CD4-positive, alpha-beta T cell treated with Interleukin-17A for 4 hours (primary cell): ENCODE measurements at places on chromosomes 2 and 18.

DNA sequence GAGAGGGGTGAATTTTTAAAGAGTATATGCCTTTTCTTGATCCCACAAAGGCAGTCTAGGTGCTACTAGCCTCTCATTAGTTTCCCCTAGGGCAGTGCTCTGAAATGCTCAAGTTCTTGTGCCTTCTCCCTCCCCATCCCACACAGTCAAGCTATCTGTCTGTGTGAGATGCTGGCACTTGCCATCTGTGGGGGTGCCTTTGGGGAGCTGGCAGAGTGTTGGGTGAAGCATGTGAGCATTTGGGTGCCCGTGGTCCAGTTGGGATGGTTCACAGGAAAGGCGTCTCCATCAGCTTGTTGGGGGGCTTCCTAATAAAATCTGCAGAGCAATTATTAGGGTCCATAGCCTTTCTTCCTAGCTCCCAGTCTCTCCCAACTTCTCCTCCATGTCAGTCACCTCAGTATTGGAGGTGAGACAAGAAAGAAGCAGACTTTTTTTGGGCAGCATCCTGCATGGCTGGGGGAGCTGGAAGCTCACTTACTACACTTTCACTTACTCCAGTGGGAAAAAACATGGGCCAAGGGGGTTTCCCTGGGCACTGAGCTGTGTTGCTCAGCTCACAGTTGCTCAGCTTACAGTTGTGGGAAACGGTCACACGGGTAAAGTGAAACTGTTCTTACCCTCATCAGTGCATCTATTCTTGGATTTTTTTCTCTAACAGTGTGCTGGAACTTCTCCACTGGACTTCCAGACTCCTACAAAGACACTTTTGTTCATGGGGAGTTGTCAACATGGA lies 29.3 kb downstream of the COLEC11 start:
- no peak for DNase-seq

GRCh38 chr2:226673314-226673723 lies 126.3 kb downstream of the IRS1 start:
- DNase-seq: no peak

DNA sequence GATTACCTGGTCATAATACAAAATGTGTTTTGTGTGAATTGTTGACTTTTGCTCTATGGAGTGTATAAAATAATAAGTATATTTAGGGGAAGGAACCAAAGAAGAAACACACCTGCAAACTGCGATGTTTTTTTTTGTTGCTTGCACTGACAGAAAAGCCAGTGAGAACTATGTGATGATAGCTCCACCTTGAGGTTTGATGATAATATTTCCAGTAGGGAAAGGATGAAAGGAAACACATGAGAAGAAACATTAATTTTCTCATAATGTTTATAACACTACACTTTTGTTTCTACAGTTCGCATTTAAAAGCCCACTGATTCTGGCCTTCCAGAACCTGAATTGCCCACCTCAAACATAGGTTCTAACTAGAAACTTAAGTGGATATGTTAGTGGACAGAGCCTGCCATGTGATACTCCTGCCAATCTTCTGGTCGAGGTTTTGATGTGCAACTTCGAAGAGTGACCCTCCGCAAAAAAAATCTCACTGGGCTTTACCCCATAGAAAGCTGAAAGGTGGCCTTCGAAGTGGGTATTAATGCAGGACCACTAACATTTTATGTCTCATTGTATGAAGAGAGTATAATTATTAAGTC lies 476.4 kb upstream of the SPHKAP start:
- no peak for DNase-seq

DNA sequence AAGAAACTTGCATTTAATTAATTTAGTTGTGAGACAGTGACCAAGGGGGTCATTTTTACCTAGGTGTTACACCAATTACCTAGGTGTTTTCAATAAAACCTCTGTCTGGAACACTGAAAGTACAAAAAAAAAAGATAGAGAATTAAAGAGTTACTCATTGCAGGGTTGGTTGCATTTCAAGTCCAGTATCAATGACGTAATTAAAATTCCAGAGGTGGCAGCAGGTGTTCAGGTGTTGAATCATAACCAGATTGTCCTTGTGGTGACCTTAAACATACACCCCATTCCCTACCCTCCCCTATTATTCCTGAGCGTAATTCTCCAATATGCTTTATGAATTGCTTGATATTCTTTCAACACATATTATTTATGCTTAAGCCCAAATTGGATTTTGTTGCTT lies 352.0 kb upstream of the SLC8A1 start:
- DNase-seq: no peak

DNA sequence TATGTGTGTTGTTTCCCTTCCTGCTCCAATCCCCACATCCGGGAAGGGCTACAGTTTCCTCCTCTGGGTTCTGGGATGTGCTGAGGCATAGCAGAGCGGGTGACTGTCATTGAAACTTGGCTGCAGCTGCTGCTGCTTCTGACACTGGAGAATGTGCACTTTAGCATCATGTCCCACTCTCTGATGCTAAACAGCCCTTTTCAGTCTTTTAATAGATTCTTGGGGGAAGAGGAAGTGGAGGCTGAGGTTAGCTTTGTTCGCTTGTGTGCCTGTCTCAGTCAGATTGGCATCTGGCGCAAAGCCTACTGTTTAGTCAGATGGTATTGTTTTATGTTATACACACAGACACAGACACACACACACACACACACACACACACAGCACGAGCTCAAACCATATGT lies 136.5 kb upstream of the RND3 start:
- DNase-seq: no peak

DNA sequence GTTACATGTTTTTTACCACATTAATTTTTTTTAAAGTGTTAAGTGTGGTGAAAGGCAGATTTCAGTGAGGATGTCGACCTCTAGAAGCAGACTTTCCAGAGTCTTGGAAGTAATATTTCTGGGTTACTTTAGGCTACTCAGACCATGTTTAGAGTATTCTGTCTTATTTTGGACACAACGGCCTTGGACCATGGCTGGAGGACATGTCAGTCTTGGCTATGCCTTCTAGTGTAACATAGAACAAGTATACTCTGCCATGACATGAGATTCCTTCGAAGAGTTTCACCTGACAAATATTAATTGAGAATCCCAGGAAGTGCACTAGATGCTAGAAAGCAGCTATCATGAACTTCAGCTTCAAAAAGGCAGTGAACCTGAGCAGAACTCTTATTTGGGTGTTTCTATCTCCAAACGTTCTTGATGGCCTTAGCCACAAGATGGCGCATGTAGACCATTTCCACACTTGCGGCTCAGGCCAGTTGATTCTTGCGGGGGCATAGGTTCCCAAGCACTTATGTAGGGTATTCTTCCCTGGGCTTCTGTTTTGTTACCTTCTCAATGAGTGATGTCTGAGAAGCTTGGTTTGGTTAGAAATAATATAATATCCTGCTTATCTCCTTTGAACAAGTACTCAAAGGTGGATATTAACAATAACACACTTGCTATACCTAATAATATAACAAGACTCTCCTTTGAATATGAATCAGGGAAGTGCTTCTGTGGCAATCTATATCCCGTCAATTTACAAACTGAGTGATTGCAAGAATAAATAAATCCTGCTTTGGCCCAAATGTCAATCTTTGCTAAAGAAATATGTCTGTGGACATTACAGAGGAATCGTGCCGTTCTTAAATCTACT lies 62.0 kb downstream of the CACNB4 start:
- peak; percentile 61 for DNase-seq

GRCh38 chr2:238495422-238495821 lies 68.7 kb downstream of the ASB1 start:
- DNase-seq: no peak

- DNase-seq: no peak
Observed at GRCh38 chr2:11559066-11559785, 25.4 kb downstream of the GREB1 start.

DNA sequence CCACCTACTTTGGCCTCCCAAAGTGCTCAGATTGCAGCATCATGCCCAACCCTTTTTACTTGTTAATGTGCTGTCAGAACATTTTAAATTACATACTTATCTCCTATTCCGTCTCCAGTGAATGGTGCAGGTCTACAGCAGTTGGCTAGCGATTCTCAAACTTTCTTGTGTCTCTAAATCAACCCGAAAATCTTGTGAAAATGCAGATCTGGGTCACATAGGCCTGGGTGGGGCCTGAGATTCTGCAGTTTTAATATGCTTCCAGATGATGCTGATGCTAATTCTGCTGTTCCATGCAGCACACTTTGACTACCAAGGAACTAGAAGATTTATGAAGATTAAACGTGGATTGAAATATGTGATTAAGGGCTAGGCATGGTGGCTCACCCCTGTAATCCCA lies 14.8 kb upstream of the ACSL3 start:
- no peak for DNase-seq

GRCh38 chr2:216194013-216194412 lies 84.9 kb downstream of the XRCC5 start:
- DNase-seq: no peak

DNA sequence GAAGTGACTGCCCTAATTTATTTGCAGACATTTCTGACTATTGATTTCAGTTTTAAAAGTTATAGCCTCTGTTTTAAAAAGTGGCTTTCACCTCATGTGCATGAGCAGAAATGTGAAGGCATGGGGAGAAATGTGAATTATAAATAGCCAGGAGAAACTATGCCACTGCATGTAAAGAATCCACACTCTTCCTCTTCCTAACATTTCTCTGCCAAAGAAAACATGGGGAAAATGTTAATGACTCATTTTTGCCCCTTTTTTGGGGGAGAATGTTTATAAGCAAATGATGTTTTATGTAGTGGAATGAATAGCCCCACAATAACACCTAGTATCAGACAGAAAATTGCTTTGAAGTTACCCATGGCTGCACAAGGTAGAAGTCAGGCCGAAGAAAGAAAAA lies 249.0 kb upstream of the TANK start:
- no peak for DNase-seq

- DNase-seq: no peak
Observed at GRCh38 chr2:99488539-99489062, 1.2 kb downstream of the REV1 start.

DNA sequence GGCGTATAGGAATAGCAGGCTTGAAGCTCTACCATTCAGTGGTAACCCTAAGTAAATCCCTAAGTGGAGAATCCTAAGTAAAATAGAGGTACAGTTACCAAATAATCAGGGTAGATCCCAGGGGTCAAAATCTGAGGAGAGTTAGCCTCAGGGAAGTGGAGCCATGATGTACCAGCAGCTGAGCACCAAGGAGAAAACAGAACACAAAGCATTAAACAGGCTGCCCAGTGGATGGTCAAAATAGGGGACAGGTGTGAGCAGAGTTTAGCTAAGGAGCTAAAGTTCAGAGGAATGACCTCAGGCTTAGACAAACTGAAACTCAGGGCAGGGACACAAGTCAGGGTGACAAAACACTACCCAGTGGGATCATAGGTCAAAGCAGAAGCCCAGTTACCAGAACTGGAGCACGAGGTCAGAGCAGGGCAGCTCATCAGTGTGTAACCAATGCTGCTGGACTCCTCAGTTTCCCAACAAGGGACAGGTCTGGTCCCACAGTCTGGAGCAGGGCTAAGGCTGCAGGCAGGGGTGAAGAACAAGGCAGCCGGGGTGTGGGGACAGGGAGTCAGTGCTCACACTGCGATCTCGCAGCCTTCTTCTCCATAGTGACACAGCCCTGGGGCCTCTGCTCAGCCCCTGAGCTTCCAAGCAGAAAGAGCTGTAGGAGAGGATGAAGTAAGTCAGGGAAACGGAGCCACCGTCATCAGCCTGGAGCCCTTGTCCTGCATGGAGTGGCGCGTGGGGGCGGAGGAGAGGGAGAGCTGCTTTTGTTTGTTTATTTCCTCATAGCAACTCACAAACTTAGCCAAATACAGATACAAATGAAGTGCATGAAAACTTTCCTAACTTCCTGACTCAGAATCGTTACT lies 264.0 kb downstream of the MREG start:
- DNase-seq: no peak

DNA sequence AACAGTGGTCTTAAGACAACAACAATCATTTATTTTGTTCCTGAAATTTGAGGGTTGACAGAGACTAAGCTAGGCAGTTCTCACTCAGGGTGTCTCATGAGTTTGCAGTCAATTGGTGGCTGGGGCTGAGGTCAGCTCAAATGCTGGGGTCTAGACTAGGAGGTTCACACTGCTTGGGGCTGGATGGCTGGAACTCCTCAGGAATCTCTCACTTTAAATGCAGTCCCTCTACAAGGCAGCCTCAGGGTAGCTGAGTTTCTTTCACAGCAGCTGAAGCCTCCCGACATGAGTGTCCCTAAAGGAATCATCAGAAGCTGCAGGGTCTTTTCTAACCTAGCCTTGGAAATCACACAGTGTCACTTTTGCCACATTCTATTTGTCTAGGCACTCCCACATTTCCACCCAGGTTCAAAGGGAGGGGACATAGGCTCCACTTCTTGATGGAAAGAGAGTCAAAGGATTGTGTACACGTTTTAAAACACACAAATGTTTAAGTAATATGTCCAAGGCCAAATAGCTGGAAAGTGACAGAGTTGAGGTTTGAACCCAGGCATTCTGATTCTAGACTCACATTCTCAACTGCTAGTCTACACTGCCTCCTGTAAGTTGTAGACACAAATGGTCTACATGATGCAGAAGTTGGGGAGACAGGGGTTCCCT lies 133.8 kb downstream of the ZFP36L2 start:
- no peak for DNase-seq

DNA sequence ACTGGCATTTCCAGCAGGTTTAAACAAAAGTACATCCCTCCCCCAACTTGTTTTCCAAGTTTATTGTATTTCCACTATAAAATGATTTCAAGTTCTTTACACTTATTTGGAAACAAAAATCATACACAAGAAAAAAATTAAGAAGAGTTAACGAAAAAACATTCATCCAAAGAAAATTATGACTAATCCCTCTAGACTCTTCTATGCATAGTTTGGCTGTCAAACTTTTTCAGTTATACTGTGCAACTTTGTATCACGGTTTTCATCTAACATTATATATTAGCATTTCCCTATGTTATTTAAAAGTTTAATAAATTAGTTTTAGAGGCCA lies 627 bp downstream of the WDCP start:
- DNase-seq: no peak
